NCI-H2171 (cell line): ENCODE measurements at places on chromosomes 12 and 14.

DNA sequence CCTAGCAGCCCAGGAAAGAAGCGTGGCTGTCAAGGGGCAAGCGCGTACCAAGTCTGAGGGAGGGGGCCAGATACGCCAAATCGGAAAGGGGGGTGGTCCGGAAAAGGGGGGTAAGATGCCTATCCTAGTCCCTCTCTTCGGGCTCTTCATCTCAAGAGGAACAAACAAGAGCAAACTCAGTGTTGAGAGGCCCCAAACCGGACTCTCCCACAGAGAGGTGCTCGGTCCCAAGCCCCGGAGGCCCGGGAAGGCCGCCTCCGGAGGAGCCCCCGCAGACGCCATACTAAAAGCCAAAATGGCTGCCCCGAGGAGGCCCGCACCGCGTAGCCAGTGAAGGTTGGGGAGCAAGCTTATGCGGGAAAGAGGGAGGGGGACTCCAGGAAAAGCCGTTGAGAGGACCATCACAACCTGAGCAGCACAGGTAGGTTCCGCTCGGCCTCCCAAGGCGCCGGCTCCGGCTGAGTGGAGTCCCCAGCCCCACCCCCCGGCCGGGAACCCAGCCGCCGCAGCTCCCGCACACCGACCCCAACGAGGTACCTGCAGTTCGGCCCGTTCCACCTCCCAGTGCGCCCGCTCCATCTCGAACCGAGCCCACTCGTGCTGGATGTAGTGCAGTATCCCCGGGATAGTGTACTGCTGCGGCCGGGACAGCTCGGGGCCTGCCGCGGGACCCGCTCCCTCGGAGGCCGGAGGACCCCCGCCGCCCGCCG, at the start of gene AP4S1:
Gene AP4S1 (plus strand): TSS at position 283 of the 710 bp plus-strand sequence. CDS start 40,548 bp downstream, outside the sequence.
- DNase-seq = peak; percentile 36

GRCh38 chr12:79997096-79997791, 62.3 kb upstream of the PPP1R12A start:
- no peak for DNase-seq

DNA sequence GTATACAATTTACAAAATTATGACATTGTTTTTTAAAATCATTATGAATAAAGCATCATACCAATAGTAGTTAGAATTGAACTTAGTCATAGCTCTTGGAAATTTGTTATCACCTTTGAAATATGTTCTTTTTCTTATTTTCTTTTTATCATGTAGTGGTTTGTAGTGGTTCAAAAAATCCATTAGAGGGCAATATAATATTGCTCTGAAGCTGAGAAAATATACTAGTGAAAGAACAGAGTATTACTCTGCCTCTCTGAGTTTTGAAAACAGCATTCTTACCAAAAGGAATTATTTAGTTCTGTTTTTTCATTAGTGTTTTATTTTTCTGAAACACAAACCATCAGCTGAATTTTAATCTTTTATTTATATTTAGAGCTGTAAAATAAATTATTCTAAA, 76.2 kb downstream of the PDZRN4 start:
- DNase-seq = no peak

GRCh38 chr14:98168211-98168985, 1103.6 kb downstream of the BCL11B start:
- DNase-seq = no peak

DNA sequence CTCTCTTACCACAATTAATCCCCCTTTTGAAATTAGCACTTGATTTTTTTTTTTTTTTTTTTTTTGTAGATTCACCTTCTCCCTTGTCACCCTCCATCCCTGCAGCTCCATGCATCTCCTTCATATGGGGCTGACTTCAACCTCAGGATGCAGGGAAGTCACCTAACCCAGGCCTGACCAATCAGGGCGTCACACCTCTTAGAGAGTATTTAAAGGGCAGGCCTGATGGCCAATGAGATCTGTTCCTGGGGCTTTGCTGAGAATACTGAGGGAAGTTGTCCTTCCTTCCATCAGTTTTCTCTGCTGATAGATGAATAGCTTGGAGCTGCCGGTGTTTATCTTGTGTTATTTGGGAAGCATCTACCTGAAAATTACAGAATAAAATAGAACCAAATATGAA, 1104.7 kb upstream of the TMEM132C start:
- DNase-seq = no peak

GRCh38 chr12:102227954-102228353, 30.3 kb upstream of the PMCH start:
- no peak for DNase-seq

DNA sequence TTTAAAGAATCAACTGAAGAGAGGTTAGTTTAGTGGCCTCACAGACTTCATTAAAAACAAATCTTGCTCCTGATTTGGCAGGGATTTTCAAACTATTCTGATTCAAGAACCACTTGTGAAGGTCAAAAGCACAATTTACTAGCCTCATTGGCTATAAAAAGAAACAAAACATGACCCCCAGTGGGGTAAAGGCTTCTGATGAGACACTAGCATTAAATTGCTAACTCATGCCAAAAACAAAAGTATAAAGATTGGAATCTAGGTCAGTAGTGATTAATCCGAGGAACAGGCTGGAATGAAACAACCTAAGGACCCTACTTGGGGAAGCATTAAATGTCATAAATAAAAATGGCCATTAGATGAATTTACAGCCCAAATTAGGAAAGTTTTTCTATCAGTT, 312.3 kb downstream of the PAWR start:
- no peak for DNase-seq

DNA sequence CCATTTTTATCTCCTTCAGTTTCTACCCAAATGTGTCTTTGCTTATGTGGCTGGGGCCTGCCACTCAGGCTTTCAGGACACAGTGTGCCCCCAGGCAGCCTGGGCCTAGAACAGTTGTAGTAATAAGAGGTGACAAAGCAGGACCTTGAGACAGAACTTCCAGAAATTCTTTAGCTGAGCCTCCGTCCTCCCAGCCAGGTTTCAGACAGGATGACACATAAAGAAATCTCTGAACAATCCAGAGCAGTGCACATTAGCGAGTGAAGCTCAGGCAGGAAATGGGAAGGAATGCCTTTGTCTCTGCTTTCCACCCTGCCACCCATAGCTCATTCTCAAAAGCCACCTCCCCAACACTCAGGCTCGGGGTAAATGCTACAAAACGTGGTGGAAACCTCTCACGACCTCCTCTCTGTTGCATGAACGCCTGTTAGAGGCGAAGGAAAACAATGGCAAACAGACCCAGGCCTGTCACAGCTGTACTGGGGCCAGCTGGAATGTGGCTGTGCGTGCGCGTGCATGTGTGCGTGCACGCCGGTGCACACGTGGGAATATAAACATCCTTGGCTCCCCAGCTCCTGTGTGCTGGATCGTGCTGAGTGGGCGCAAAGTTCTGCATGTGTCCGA, 286.7 kb downstream of the ZFP36L1 start:
- DNase-seq = no peak

DNA sequence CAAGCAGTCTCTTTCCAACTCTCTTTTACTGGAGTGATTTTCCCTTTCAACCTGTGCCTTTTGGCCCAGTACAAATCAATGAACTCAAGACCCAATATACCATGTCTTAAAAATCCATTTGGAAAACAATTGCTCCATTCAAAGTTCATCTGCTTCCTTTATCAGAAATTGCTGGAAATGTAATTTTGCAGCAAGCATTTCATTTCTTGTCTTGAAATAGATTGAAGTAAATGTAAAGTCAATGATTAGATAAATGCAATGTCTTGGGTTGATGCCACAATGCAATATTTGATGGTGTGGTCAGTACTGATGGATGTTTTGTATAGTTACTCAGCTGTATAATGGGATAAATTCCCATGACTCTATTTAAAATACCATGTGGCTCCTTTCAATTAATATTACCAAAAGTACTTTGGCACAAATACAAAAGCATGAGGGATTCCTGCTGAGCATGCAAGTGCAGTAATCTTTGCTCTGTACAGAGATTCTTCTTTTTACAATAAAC, 707.7 kb upstream of the NOVA1 start:
- no peak for DNase-seq
